Islet precursor cell (in vitro differentiated cells): ENCODE measurements at places on chromosomes 5 and 9.

GRCh38 chr9:89497257-89497963, 503 bp downstream of the SEMA4D start:
- peak; percentile 58 for DNase-seq

- DNase-seq = no peak
These were observed 18.6 kb upstream of the SPATA31D1 start for GRCh38 chr9:81969971-81970370.

DNA sequence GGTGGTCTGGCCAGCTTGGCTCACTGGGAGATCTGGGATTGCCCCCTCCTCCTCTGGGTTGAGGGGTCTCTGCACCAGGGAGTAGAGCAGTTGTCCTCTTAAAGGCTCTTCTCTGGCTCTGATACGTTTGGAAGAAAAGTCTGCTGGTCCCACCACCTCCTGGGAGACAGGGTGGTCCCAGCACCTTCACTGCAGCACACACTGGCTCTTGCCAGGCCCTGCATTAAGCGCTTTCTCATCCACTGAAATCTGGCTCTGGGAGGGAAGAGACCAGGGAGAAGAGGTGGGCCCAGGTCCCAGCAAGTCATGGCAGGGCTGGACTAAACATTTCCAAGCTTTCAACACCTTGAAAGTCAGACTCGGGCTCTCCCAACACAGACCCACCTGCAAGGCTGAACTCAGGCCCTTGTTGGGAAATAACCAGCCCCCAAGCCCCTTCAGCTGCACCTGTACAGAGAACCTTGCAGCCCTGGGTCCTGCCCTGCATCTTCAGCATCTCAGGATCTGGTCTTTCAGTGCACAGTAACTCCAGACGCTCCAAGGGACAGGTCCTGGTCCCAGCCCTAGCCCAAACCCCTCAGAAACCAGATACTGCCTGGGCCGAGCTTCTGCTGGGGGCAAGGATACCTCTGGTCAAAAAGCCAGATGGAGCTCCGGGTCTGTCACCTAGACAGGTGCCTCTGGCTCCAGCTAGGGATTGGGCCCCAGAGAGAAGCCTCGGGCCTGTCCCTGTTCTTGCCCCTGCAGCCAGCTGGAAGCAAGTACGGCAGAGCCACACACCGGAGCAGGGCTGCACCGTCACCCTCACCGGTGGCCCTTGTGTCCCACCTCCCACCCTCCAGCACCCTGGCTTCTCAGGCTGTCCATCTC, 134.5 kb downstream of the DAB2IP start:
- DNase-seq = peak; percentile 51

DNA sequence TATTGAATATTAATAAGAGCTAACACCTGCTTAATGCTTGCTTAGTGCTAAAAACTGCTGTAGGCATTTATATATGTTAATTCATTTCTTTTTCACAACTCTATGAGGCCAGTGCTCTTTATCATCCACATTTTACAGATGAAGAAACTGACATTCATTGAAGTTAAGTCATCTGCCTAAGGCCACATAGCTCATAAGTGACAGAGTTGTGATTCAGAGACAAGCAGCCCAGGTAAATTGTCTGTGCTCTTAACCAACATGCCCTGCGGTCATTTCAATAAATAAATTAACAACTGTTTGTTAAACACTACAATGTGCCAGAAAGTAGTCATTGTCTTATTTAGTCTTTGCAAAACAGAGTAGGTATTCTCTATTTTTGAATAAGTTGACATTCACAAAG, 1354.4 kb upstream of the C9orf72 start:
- DNase-seq = no peak

- no peak for DNase-seq
These were observed 34.1 kb downstream of the FABP6 start for GRCh38 chr5:160263326-160263855.

DNA sequence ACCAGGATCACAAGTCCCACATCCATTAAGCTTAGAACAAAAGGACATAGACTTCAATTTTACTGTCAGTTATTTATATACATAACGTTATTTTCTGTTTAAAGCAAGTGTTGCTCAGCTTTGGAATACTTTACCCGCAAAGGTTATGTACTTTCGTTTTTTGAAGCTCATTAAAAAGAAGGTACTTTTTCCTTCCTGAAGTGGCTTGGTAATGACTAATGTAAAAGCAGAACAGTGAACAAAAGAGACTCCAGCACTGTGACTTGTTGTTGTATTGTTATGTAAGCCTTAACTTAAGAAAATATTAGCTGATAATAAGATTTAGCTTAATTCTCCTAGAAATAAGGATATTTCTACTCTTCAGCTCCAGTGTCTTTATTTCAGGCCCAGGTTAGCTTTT, 97.3 kb upstream of the SLCO6A1 start:
- no peak for DNase-seq

DNA sequence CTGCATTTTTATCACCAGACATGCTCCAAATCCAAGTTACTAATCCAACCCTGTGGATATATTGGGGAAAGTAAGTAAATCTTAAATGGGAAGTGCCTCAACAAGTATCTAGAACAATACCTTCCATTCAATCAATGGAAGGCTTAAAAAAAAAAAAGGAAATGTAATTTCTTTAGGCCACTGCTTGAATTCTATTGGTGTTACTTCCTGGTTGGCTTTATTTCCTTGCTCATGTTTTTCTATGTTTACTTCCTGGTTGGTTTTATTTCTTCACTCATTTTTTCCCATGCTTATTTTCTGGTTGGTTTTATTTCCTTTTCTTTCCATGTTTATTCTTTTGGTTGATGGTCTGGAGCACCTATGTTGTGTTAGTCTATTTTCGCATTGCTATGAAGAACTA, 363.9 kb downstream of the KDM4C start:
- no peak for DNase-seq

- no peak for DNase-seq
These were observed 8.6 kb downstream of the RBM22 start for GRCh38 chr5:150692276-150692675.

- DNase-seq = no peak
These were observed 92.3 kb upstream of the COL5A1 start for GRCh38 chr9:134549336-134549735.

- DNase-seq = no peak
These were observed 182.5 kb downstream of the TMEM167A start for GRCh38 chr5:82894716-82895115.

DNA sequence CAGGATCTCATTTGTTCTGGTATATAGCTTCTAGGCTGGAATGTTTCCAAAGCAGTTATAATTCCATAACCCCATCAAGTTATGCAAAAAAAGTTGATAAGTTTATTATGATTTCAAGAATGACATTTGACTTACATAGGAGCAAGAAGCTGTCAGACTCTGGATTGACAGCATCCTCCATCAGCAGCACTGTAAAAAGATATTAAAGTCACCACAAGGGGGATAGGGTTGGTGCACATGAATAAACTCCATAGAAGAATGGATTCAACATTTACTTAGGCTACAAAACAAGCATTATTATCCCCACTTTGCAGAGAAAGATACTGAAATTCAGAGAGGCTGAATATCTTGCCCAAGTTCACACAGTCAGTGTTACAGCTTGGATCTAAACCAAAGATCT, 208.9 kb upstream of the SLC30A5 start:
- DNase-seq = no peak

DNA sequence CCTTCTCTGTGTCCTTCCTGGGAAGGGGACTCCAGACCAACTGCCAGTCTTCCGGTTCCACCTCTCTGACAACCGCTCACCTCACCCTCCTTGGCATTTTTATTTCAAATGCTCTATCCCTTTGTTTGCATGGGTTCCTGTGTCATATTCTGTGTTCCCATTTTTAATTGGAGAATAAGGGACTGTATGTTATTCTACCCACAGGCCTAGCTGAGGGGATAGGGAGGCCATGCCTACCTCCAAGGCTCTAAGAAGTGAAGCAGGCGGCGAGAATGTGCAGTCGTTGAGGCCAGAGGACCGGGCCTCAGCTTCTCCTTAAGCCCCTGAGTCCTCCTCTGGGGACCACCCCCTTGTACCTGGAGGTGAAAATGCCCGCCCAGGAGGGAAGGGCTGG, 936 bp upstream of the WDR5 start:
- no peak for DNase-seq

DNA sequence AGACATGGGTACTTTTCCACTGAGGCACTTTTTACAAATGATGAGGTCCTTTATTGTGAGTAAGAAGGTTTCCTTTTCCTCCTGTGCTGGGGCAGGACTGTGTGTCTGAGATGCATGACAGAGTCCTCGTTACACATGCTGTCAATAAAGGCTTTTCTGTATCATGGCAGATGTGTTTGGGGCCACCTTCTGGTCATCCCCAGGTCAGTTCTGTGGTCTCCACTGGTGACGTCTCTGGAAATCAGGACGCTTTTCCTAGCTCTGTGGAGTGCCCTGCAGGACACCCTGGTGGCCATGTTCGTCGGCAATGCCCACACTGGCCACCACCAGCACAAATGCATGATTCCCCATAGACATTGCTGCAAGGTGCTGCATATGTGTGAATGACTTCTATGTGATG, 2.8 kb downstream of the CMBL start:
- DNase-seq = no peak

DNA sequence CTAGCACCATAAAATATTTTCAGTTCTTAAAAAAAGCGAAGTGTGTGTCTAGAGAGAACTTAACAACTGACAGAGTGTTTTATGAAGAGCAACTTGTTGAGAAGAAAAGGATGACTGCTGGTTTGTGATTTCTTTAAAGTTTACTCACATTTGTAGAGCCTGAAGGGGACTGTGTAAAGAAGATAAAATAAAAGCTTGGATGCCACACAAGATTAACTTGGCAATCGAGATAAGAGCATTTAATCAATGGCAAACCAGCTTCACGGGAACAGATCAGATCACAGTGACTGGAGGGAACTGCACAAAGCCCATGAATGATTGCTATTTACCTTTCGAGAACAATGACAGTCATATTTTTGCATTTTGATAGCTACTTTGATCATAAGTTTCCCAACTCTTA, 2013.1 kb upstream of the CDH9 start:
- no peak for DNase-seq

DNA sequence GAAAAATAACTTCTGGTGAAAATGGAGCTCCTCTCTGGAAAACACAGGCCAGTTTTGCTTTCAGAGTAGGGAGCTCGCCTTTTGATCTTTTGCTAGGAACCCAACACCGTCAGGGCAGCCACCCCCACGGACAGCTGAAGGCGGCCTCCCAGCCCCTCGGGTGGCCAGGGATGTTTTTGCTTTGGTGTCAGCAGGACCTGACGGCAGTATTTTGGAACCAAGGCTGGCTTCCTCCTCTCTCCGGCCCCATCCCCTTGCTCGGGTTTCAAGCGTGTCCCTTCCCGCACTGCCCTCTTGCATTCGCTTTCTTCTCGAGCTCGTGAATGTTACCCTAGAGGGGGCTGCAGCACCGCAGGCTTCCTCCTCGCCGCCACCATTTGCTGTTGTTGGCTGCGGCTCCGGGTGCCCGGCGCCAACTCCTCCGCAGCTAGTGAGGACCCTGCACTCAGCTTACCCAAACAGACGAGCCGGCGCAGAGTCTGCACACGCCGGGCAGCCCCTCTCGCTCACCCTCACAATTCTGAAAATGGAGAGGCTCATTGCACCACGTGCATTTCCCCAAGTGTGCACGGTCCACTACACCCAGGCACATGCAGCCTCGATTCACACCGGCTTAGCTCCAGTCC, 35.5 kb upstream of the ADAMTSL1 start:
- peak; percentile 73 for DNase-seq

- no peak for DNase-seq
These were observed 42.5 kb downstream of the CYSTM1 start for GRCh38 chr5:140217299-140218026.
